ENCODE measurements at places on chromosomes 7 and 10.

DNA sequence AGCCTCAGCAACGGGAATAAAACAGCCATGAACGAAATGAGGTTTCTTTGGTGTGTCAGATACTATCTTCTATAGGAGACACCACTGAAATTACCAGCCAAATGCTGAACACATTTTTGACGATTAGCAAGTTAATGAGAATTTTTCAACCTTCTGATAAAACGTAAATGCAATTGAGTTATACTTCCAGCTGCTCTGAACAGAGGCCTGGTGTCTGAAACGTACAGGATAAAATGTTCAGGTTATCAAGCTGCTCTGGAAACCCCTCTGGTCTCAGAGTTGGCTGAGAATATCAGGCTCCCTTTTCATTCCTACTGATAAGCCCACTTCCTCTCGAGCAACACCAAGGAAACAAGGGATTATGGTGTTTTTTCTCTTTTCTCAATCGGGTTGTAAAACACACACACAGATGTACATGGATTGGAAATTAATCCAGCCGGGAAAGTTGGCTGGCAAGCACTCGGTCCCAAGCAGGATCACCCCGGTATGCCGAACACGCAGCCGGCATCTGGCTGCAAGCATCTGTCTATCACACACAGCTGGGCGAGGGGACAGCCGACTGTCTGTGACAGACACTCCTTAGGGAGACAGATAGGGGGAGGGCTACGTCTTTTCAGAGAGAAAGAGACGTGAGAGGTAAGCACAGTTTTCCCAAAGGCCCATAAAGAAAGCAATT is 171.8 kb downstream of the PRKAG2 start:
- no peak for DNase-seq

DNA sequence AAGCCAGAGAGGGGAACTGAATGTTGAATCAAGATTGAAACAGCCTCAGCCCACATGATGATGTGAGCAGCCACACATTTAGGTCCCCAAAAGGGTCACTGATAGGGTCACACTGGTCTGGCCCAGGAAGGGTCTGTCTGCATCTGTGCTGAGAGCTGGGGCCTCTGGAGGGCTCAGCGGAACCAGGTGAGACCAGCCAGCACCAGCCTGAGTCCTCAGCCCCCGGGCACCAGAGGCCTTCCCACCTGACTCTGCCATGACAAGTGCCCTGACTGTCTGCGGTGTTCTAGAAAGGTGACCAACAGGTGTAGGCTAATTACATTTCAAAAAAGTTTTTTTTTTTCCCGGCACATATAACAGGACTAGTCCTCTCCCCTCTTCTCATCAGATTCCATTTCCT is 76.2 kb downstream of the WDR11 start:
- DNase-seq: no peak

DNA sequence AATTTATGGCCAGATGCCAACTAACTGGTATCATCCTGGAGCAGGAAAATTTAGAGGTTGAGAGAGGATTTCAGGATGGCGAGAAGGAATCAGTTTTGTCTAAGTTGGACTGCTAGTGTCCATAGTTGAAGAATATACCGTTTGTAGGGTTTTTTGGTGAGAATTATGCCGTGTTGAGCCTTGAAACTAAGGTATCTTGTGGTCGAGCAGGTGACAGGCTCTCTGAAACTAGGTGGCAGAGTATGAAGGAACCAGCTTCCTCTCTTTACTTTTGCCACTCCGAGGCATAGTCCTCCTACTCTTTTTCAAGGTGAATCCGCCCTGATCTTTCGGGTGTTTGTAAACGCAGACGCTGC is 9.7 kb downstream of the MDFIC start:
- no peak for DNase-seq

GRCh38 chr7:31493714-31494181 is 20.1 kb upstream of the ITPRID1 start:
- no peak for DNase-seq

- no peak for DNase-seq
Measured at GRCh38 chr10:107417446-107417845, 252.9 kb upstream of the SORCS1 start.

GRCh38 chr10:78830062-78830975 is 238.4 kb upstream of the ZMIZ1 start:
- DNase-seq: no peak

- DNase-seq: no peak
Measured at GRCh38 chr10:7152341-7152740, 258.5 kb downstream of the SFMBT2 start.

GRCh38 chr10:55793024-55793423 is 568.0 kb downstream of the ZWINT start:
- DNase-seq: no peak

DNA sequence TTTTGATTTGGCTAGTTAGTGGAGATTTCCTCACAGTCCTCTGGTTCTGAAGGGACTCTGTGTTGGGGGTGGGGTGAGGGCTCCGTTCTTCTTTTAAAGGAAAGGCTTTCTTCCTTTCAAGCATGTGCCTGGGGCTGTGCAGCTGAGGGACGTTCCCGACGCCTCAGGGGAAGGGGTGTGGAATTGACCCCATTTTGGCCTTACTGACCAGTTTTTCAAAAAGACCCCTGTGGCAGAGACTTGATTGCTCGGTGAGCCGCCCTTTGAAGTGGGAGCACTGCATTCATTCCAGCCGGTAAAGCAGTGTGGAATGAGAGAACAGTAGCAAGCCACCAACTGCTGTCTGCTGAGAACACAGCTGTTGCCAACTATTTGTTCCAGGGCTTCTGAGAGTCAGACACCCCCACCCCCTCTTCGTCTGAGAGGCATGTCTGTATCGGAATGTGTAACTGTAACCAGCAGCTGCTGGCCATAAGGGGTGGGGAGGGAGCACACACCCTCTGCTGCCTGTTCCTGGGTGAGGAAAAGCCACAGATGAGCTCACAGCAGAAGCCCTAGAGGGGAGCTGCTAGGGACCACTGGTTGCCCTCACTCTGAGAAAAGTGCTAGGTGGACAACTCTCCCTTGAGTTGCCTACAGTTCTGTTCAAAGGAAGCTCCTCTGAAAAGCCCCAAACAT is 33.2 kb downstream of the WBP1L start:
- peak; percentile 90 for DNase-seq

DNA sequence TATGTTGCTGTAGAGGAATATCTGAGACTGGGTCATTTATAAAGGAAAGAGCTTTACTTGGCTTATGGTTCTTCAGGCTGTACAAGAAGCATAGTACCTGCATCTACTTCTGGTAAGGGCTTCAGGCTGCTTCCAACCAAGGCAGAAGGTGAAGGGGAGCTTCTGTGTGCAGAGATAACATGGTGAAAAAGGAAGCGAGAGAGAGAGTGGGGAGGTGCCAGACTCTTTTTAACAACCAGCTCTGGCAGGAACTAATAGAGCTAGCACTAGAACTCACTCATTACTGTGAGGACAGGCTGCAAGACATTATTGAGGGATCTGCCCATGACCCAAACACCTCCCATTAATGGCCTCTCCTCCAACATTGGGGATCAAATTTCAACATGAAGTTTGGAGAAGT is 94.5 kb downstream of the KIF20B start:
- DNase-seq: no peak

DNA sequence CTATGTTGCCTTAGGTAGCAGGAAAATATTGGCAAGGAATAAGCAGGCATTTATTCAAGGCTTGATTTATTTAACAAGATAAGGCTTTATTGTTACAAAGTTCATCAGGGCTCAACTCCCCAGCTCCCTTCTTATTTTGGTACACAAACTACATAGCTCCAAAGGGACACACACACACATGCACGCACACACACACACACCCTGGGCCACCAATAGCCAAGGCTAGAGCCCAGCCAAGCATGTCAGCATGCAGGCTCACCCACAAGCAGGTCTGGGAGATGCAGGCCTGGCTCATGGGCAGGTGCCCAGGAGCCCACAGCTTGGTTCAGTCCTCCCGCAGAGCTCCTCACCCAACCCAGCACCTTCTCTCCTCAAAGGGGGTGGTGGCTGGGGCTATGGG is 23.4 kb downstream of the LEP start:
- DNase-seq: no peak

DNA sequence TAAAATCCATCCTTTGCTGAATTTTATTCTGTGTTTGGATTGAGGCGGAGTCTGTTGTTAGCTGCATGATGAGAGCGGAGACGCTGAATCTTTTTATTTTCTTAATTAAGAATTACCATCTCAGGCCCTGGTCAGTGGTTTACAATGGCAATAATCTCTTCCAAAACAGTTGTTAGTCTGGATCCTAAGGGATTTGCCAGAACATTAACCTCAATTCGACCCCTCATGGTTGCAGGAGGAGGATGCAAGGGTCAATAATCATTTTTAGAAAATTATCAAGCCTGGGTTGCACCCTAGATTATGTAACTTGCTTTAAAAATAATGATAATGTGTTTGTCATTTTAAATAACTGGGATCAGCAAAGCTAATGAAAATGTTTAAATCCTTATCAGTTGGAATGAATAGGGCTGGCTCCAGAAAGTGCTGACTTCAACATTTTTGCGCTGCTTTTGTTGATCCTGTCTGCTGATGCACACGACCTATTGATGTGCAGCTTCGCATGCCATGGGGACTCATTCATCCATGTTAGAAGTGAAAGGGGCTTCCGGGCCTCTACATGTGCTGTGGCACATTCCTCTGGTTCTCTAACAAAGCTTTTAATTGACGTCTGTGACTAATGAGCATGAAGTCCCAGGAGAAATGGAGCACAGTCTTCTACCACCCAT is 80.7 kb upstream of the KIAA1217 start:
- DNase-seq: no peak

DNA sequence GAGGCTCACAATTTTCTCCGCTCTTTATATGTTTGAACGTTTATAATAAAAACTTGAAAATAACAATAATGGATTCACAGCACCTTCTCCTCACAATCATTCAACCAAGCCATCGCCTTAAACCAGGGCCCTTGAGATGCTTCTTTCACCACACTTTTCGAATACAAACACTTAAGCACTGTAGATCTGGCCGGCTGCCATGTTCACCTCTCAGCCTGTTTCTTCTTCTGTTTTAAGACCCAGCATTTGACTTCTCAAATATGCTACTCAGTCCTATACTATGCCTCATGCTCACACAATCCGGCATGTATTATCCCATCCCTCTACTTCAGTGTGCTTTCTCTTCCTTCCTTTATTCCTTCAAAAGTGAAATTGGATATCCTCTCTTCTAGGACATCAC is 280.6 kb downstream of the TFEC start:
- no peak for DNase-seq

GRCh38 chr7:128106821-128107220 is 75.6 kb upstream of the LRRC4 start:
- no peak for DNase-seq

DNA sequence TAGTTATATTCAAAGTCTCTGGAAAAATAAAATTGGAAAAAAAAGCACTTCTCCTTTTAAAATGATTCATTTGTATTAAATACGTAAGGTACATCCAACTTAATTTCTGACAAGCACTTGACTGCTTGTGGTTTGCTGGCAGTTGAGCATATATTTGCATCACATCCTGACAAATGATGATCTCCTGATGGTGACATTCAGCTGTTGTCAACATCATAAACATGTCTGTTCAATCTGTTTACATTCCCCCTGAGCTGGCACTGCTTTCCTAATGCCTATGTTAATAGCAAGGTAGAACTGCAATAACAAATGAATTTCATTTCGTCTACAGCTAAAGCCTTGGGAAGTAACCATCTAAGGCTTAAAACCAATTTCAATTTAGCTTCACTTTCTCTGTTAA is 24.4 kb downstream of the TSPAN12 start:
- DNase-seq: no peak

DNA sequence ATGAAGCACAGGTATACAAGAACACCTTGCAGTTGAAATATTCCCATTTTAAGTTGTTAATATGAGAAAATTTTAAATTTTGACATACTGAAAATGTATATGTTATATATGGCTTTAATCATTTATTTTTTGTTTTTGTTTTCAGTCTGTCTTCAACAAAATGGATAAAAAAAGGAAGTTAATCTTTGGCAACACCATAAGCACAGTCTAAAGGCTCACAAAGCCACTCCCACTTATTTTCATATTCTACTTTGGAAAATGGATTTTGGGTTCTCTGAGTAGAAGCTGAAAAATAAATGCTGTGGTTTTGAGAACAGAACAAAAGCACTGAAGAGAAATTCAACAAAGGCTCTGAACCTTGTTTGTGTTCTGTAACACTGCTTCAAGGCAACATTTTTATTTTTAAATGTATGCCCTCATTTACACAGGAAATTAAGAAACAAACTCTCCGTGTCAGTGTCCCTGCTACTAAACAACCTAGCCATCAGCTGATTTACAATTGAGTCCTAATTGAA is 81.3 kb upstream of the LRRN3 start:
- DNase-seq: no peak

DNA sequence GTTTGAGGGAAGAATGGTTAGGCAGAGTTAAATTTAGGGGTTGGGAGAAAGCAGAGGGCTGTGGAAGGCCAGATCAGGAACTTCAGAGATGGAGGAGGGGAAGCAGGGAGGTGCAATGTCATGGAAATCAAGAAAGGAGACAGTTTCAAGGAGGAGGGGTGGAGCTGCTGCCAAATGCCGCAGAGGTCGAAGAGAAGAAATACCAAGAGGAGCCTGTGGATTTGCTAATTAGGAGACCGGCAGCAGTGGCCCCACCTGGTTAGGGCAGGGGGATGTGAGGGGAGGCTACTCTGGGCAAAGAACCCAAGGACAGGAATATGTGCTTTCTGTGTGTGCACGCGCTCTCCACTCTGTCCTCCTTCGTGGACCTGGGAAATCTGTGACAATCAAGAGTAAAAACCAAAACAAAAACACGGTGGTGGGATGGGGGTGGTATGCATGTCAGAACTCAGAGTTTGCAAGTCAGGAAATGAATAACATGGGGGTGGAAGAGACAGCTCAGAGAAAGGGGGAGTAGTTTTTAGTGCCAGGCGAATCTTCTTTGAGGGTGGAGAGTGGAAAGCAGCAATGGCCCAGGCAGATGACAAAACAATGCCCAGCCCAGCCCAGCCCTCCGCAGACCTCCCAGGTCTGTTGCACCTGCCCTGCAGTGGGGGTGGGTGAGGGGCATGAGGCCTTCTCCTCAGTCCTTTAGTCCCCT is 102.9 kb upstream of the PAX2 start:
- no peak for DNase-seq

GRCh38 chr7:11570205-11570604 is 261.8 kb downstream of the THSD7A start:
- no peak for DNase-seq

All from muscle of arm (tissue), 14 donors.